ENCODE measurements at places on chromosomes 3 and 15.

GRCh38 chr15:86855307-86856291 lies 775.9 kb downstream of the AGBL1 start:
- DNase-seq, result no peak

DNA sequence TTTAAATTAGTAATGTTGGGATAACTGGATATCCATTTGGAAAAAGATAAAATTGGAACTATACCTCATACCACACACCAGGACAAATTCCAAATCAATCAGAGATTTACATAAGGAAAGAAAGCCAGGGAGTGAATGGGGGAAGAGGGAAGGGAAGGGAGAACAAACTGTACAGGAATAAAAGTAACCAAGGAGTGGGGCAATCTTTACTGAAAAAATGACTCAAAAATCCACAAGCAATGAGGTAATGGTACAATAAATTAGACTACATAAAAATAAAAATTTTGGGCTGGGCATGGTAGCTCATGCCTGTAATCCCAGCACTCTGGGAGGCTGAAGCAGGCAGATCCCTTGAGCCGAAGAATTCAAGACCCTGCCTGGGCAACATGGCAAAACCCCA lies 82.6 kb downstream of the MLH1 start:
- DNase-seq, result no peak

- DNase-seq, result no peak
Measured at GRCh38 chr15:52925130-52925529, 135.0 kb upstream of the ONECUT1 start.

GRCh38 chr15:32636908-32637567 lies 4.5 kb upstream of the SCG5 start:
- DNase-seq, result no peak

- DNase-seq, result no peak
Measured at GRCh38 chr3:145904138-145904537, 256.8 kb downstream of the PLOD2 start.

DNA sequence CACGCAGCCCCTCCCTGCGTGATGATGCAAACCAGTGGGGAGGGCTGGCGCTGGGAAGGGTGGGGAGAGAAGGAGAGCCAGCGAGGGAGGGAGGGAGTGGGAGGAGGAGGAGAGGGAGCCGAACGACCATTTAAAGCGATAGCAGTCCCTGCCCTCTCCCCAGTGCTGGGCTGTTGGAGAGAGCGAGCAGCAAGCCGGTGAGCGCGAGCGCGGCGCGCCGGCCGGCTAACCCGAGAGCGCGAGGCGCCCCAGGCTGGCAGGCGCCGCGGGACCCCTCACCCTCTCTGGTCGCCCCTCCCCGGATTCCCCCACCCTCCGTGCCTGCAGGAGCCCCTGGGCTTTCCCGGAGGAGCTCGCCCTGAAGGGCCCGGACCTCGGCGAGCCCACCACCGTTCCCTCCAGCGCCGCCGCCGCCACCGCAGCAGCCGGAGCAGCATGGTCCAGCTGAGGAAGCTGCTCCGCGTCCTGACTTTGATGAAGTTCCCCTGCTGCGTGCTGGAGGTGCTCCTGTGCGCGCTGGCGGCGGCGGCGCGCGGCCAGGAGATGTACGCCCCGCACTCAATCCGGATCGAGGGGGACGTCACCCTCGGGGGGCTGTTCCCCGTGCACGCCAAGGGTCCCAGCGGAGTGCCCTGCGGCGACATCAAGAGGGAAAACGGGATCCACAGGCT lies at the start of gene GRM7:
Gene GRM7, plus strand, starts transcription at position 162 of the 671 bp plus-strand sequence.
- no peak for DNase-seq

Data from epithelial cell of proximal tubule (primary cell).